ENCODE measurements at places on chromosomes 2 and 18.

GRCh38 chr18:13544953-13545352 lies 181.4 kb downstream of the FAM210A start:
- DNase-seq: no peak
- no peaks in the 10 kb centered on the region for H3K27me3 ChIP-seq
- no peaks in the 10 kb centered on the region for H3K36me3 ChIP-seq
- no peak overlapping the region for H3K27ac ChIP-seq
- no peak overlapping the region for H3K4me3 ChIP-seq
- peaks cover 15% of the 10 kb centered on the region for H3K4me1 ChIP-seq

GRCh38 chr2:144520756-144521487 lies 1.0 kb upstream of the ZEB2 start:
- H3K36me3 ChIP-seq: no peaks in the 10 kb centered on the region
- H3K27ac ChIP-seq: no peak overlapping the region
- H3K27me3 ChIP-seq: no peaks in the 10 kb centered on the region
- no peak for DNase-seq

DNA sequence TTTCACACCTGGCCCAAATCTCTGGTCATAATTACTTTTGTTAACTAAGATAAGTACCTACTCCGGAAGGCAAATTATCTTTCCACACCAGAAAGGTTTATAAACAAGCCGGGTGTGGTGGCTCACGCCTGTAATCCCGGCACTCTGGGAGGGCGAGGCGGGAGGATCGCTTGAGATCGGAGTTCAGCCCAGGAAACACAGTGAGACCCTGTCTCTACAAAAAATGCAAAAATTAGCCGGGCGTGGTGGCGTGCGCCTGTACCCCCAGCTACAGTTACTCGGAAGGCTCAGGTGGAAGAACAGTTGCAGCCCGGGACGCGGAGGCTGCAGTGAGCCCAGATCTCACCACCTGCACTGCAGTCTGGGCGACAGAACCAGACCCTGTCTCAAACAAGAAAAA lies 2.1 kb downstream of the PUM2 start:
- no peaks in the 10 kb centered on the region for H3K27me3 ChIP-seq
- H3K4me3 ChIP-seq: peak overlapping the region; percentile 17
- H3K27ac ChIP-seq: peak overlapping the region; percentile 90
- H3K4me1 ChIP-seq: peaks cover 44% of the 10 kb centered on the region
- no peaks in the 10 kb centered on the region for H3K36me3 ChIP-seq

DNA sequence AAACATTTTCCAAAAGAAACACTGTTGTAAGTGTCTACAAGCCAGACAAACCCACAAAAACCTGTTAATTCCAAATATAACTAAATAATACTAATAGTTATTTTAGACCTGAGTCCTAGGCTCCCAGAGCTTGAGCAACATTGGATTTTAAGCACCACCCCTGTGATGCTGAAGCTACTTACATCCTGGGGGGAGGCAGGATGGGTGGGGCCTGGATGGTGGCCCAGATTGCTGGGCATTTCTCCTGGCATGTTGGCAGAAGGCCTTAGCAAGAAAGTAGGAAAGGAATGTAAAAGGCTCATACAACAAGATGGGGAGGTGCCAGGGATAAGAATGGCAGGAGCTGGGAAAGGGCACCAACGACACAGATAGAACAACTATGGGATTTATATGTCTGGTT lies 50.7 kb upstream of the OTX1 start:
- no peaks in the 10 kb centered on the region for H3K4me1 ChIP-seq
- no peaks in the 10 kb centered on the region for H3K27me3 ChIP-seq
- DNase-seq: no peak
- peaks cover 2% of the 10 kb centered on the region for H3K36me3 ChIP-seq

- H3K27me3 ChIP-seq: no peaks in the 10 kb centered on the region
- peak overlapping the region; percentile 63 for H3K27ac ChIP-seq
- H3K36me3 ChIP-seq: no peaks in the 10 kb centered on the region
- H3K4me3 ChIP-seq: peak overlapping the region; percentile 26
- DNase-seq: no peak
Measured at GRCh38 chr18:26575865-26576217, 27.5 kb upstream of the KCTD1 start.

- H3K4me3 ChIP-seq: no peak overlapping the region
- H3K27ac ChIP-seq: no peak overlapping the region
- no peaks in the 10 kb centered on the region for H3K36me3 ChIP-seq
- no peak for DNase-seq
- H3K4me1 ChIP-seq: no peaks in the 10 kb centered on the region
Measured at GRCh38 chr2:224837558-224837957, 121.4 kb upstream of the CCDC195 start.

- H3K4me3 ChIP-seq: no peak overlapping the region
- no peaks in the 10 kb centered on the region for H3K27me3 ChIP-seq
- H3K27ac ChIP-seq: no peak overlapping the region
- no peaks in the 10 kb centered on the region for H3K36me3 ChIP-seq
Measured at GRCh38 chr2:162524192-162524591, 180.3 kb downstream of the GCA start.

- no peaks in the 10 kb centered on the region for H3K27me3 ChIP-seq
- H3K36me3 ChIP-seq: no peaks in the 10 kb centered on the region
- no peak overlapping the region for H3K4me3 ChIP-seq
- DNase-seq: no peak
- H3K4me1 ChIP-seq: peaks cover 22% of the 10 kb centered on the region
Measured at GRCh38 chr18:49015886-49016647, 65.3 kb upstream of the SMAD7 start.

DNA sequence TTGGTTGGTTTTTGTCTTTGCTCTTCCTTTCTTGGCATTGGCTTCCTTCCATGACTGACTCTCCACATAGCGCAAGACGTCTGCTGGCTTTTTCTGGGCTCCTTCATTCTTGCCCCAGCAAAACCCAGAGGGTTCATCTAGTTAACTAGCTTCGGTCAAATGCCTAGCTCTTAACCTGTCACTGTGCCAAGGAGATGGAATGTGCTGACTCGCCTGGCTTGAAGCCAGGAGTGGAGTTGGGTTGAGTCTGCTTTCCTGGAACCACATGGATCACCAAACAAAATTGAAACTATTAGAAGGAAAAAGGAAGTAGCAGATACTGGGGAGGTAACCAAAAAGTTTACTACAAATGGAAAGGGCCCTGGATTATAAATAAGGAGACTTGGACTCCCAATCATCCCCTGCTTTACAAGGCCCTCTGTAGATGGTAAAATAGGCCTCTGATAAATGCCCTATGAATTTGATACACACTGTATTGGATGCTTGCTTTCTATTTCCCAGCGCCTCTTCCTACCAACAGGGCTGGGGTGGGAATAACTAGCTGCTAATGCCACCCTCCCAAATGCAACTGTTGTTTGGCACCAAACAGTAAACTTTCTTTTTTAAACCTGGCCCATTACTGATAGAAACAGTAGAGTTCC lies 11.3 kb downstream of the MALT1 start:
- no peak for DNase-seq
- H3K27ac ChIP-seq: no peak overlapping the region
- H3K4me3 ChIP-seq: no peak overlapping the region

DNA sequence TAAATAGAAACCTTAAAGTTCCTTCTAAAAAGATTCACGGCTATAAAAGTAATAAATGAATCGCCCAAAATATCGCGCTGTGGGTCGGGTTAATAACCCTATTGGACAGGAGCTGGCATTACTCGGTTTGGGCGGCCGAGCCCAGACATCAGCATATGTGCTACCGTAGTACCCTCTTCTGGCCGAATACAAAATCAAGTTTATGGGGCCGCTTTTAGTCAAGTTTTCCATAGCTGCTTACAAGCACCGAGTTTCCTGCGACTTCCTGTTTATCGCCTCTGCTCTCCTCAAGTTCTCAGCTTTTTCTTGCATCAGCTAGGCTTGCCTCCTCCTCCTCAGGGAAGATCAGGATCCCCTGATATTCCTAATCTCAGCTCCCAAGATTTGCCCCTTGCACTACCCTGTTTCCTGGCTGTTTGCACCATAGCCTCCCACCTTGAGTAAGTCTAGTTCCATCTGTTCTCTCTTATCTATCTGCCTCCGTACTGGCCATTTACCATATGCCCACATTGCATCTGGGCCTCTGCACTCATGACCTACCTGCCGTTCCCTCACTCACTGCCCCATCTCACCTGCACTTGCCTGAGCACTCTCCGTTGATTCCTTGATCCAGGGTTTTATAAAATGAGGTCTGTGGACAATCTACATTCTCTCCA lies 56.1 kb downstream of the SLC35F5 start:
- no peak overlapping the region for H3K4me3 ChIP-seq
- no peak overlapping the region for H3K27ac ChIP-seq

- no peak for DNase-seq
- no peak overlapping the region for H3K27ac ChIP-seq
- H3K27me3 ChIP-seq: no peaks in the 10 kb centered on the region
- H3K36me3 ChIP-seq: no peaks in the 10 kb centered on the region
- H3K4me1 ChIP-seq: no peaks in the 10 kb centered on the region
Measured at GRCh38 chr18:8186413-8186812, 422.8 kb upstream of the RAB12 start.

DNA sequence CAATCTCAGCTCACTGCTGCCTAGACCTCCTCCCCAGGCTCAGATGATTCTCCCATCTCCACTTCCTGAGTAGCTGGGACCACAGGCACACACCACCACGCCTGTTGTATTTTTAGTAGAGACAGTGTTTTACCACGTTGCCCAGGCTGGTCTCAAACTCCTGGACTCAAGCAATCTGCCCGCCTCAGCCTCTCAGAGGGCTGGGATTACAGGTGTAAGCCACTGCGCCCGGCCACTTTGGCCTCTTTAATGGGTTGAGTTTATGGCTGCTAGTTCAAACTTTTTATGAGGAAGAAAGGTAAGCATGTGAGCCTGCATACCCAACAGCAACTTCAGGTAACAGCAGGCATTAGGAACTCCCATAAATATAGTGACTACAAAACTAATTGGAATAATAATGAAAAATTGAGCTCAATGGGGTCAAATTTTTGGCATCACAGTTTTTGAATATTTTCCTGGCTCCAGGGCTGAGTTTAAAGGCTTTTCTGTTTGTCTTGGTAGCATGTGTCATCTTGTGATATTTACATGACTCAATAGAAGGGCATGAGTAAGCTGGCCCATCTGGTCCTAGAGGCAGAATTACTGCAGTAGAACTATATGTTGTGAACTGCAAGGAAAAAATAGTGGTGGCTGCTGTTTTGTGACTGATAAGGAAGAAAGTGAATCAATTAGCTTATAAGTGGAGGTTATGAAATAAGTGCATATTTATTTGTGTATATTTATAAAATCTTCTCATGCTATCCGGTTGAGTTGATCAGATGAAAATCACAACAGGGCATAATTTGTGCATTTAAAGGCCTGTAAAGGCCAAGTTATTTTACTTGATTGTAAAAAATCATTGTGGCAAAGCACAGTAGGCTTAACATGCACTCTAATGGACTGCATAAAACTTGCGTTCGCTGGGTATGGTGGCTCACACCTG lies 24.8 kb downstream of the GALM start:
- H3K27me3 ChIP-seq: no peaks in the 10 kb centered on the region
- peaks cover 7% of the 10 kb centered on the region for H3K36me3 ChIP-seq
- peak; percentile 30 for DNase-seq
- H3K4me3 ChIP-seq: no peak overlapping the region

GRCh38 chr2:174784909-174785308 lies 20.6 kb upstream of the CHRNA1 start:
- H3K4me3 ChIP-seq: no peak overlapping the region
- H3K36me3 ChIP-seq: no peaks in the 10 kb centered on the region
- DNase-seq: no peak
- no peaks in the 10 kb centered on the region for H3K27me3 ChIP-seq
- no peak overlapping the region for H3K27ac ChIP-seq
